ENCODE measurements at places on chromosomes 12 and 14.

- DNase-seq, result no peak
These were observed 32.7 kb downstream of the GPHB5 start for GRCh38 chr14:63286071-63286470.

DNA sequence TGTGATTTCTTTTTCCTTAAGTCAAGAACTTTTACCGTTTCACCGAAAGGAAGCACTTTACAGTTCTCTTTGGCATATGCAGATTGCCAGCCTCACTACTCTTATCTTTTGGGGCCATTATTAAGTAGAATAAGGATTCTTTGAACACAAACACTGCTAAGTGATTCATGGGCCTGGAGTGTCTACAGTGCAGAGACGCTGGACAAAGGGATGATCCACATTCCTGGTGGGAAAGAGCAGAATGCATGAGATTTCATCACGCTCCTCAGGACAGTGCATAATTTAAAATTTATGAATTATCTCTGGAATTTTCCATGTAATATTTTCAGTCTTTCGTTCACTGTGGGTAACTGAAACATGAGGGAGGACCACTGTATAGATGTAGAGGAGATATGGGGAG lies 90.2 kb downstream of the TTLL5 start:
- DNase-seq, result no peak

DNA sequence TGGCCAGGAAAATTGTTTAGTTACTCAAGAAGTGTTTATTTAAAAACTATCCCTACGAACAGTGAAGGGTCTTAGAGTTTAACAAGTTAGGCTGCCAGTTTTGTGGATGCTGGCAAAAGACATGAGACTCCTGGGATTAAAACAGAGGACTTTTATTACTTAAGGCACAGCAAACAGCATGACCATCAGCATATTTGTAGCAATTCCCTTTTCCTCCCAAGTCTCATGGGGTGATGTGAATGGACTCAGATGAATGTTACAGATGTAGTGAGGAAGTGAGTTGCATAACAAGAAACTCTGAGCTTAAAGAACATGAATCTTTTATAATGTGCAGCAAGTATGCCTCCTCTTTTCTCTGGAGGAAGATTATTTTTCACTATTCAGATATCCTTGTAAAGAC lies 695.8 kb downstream of the RPS29 start:
- DNase-seq, result no peak

DNA sequence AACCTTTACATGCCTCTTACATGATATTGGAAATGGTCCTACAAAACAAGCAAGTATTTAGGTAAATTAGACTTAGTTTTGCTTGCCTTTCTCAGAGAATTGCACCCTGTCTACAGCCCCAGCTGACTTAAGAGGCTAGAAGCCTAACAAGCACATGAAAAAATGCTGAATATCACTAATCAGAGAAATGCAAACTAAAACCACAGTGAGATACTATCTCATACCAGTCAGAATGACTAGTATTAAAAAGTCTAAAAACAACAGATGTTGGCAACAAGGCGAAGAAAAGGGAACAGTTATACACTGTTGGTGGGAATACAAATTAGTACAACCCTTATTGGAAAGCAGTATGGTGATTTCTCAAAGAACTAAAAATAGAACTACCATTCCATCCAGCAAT lies 103.8 kb downstream of the EGLN3 start:
- no peak for DNase-seq

GRCh38 chr14:35189422-35189821 lies 67.1 kb downstream of the PRORP start:
- no peak for DNase-seq

- DNase-seq, result peak; percentile 47
These were observed 1.7 kb downstream of the OLR1 start for GRCh38 chr12:10170216-10170615.

- DNase-seq, result no peak
These were observed 69.7 kb upstream of the SLC38A2 start for GRCh38 chr12:46442239-46442638.

GRCh38 chr14:72607386-72608130 lies 286.3 kb downstream of the DPF3 start:
- DNase-seq, result no peak

DNA sequence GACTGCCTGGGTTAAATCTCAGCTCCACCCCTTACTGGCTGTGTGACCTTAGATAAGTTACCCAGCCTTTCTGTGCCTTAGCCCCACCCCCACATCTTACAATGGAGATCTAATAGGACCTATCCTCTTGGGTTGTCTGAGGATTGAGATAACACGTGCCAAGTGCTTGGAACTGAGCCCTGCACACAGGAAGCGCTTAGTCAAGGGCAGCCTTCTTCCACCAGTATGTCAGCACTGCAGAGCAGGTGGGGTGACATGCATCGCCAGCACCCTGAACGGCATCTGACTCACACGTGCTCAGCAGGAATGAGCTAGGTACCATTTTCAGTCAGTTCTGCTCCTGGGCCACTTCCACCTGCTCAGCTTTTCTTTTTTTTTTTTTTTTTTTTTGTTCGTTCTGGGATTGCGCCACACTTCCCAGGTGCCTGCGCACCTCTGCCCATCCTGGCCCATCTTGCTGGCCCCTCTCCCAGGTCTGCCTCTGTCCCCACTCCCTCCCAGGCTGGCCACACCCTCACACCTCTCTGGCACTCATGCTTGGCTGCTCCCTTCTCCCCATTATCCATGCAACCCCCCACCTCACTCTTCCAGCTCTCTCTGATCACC lies 19.6 kb downstream of the LGMN start:
- no peak for DNase-seq

- peak; percentile 82 for DNase-seq
These were observed 27.3 kb upstream of the CHPT1 start for GRCh38 chr12:101670007-101670671.

GRCh38 chr14:91228112-91229004 lies 16.1 kb downstream of the GPR68 start:
- DNase-seq, result no peak

DNA sequence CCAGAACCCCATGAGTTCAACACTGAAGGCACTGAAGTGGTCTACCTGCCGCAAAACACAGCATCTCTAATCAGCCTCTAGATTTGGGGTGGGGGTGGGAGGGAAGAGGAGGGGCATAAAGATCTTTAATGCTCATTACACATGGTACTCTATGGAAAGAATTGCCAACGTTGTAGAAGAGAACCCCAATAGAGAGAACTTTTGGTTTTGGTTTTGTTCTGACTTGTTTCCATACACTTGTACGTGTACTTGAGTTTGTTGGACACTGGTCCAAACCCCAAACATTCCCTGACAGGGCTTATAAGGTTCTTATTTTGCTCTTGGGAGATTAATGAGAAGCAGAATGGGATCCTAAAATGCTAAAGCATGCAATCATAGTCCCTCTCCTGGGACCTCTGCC lies 31.0 kb downstream of the GNPTAB start:
- no peak for DNase-seq

- DNase-seq, result peak; percentile 28
These were observed 89.9 kb downstream of the FLRT2 start for GRCh38 chr14:85619851-85620250.

GRCh38 chr14:38336298-38336697 lies 80.4 kb upstream of the CLEC14A start:
- no peak for DNase-seq

- no peak for DNase-seq
These were observed 270.7 kb upstream of the PDE3A start for GRCh38 chr12:20097626-20098025.

GRCh38 chr12:130978785-130979184 lies 25.1 kb downstream of the ADGRD1 start:
- DNase-seq, result no peak

DNA sequence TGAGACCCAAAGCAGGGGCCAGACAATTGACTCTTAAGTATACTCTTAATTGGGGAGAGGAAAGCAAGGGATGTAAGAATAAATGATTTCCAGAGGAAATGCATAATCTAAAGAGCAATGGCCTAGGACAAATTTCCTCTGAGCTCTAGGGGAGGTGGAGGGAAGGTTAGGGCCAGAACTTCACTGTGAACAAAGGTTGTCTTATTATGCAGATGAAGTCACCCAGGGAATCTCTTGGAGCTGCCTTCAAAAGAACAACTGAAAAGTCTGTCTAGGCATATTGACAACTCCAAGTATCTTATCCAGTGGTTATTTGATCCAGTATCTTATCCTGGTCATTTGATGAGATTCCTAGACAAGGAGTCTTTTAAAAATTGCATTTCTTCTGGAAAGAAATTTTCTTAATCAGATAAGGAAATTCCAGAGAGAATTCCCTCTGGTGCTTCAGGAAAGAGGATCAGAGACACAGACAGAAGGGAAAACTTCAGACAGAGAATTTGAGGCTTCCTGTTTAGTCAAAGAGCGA lies 16.5 kb upstream of the SMIM10L1 start:
- no peak for DNase-seq

DNA sequence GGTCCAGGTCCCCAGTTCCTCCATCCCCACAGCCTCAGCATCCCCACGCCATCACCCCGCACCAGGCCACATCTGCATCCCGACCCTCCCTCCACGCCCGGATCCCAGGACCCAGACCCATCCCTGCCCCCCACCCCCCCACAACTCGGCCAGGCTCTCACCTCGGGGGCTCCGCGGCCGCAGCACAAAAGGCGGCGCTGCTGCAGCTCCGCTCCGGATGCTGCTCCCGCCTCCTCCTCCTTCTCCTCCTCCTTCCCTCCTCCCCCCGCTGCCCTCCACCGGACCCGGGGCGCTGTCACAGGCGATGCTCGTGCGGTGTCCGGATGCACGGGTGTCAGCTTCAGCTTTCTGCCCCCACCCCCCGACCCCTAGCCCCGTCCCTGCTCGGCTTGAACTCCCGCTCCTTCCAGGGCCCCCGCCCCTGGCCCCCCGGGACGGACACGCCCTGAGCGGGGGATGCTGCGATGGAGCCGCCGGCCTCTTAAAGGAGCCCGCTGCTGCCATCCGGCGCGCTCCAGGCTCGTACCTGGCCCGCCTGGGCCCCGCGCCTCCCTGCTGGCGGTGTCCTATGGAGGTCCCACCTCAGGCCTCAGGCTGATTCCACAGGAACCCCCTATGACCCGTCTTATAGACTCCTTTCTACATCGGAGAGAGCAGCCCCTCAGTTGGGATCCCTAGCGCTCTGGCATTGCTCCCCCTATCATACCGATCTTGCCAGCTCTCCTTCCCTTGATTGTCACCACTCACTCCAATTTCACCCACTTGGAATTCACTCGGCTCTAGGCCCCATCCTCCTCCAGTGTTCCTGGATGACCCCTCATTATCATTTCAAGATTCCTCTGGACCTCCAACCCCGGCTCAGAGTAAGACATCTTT lies at the start of gene MAP3K12:
Gene MAP3K12 (minus strand): TSS at position 193 of the 876 bp plus-strand sequence. CDS start 12,067 bp downstream, outside the sequence.
- peak; percentile 47 for DNase-seq

DNA sequence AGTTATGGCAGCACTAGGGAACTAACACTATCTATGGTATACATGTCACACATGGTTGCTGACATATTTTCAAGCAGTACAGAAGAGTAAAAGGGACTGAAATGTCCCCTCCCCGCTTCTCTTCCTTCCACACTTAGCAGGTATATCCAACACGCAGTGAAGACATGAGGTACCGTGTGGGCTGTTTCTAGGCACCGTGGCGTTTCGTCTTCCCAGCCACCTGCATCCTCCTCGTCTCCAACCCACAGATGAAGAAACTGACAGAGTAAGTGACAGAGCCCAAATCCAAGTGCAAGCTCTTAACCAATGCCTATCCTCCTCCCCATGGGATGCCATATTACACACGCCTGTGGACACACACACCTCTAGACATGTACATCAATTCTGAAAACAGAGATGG lies 32.4 kb downstream of the SLC8B1 start:
- no peak for DNase-seq

DNA sequence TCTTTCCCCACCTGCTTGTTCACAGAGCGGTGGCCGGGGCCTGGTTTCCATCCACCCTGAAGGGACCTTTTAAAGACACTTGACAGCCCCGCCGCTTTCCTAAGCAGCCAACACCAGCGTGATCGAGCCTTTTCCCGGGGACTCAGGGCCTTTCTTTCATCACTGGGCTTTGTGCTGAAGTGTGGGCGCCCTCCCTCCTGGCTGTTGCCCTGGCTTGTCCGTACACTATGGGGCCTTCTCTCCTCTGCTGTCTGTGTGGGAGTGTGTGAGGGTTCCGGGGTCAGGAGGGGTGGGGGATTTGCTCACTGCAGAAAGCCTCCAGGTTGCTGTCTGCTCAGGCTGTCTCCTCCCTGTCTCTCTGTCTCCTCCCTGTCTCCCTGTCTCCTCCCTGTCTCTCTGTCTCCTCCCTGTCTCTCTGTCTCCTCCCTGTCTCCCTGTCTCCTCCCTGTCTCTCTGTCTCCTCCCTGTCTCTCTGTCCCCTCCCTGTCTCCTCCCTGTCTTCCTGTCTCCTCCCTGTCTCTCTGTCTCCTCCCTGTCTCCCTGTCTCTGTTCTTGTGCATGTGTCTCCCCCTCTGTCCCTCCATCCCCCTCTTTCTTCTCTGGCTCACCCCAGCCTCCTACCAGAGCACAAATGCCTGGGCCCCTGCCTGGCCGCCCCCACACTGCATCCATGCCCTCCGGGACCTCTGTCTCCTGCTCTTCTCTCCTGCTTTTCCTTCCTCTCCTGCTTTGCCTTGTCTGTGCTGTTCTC lies 64.7 kb downstream of the CCDC92 start:
- no peak for DNase-seq

DNA sequence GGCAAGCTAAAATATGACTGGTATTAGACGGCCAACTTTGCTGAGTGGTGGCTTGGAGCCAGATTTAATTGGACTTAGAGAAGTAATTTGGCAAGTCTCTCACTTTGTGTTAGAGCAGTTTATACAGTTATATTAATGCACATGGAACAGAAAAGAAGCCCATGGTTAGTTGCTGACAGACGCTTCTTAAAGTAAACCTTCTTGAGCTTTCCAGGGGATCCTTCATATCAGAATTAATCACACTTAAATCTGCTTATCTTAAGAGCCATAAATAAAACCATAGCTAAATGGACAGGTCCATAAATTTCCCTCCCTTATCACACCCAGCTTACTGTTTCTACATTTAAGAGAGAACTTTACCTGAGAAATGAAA lies 9.6 kb downstream of the GSG1 start:
- DNase-seq, result no peak

GRCh38 chr12:48374164-48374563 lies 23.4 kb upstream of the ZNF641 start:
- DNase-seq, result no peak

- no peak for DNase-seq
These were observed 14.5 kb upstream of the GNPTAB start for GRCh38 chr12:101845137-101845711.

DNA sequence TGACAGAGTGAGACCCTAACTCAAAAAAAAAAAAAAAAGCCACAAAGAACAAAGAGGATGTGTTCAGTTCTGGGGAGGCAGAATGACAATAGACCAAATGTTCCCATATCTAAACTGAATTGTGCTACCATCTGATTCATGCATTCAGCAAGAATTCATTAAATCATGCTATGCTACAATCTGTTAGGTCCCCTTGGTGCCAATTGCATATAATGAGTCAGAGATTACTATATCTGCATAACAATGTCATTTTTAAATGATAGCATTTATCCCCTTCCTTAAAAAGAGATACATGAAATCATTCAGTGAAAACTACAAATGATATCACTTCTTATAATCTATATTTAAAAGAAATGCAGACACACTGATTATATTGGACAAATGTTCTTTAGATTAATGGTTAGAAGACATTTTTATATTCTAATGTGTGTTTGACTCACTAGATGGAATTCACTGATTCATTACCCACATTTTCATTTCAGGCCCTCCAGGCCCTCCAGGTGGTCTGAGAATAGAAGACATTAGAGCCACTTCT lies 207.6 kb upstream of the PDZRN4 start:
- DNase-seq, result no peak

GRCh38 chr14:31992011-31992447 lies 85.1 kb upstream of the ARHGAP5 start:
- no peak for DNase-seq
